ENCODE measurements at places on chromosomes 4 and X.

DNA sequence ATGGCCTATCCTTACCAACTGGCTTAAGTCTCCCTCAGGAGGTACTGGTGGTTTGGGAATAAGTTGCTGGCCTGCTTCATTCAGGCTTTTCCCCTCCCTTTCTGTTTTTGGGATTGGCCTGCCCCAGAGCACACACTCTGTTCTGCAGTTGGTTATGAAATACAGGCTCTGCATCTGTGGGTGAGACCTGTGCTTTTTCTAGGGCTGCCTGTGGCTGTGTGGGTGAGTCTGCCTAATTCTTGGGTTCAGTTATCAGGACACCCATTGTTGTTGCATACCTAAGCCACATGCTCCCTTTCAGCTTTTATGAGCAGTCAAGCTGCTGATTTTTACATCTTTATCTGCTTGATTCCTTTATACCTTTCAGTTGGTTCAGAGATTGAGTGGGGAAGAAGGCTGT, 19.0 kb upstream of the CWH43 start:
- DNase-seq = no peak

- DNase-seq = no peak
Observed at GRCh38 chr4:48979914-48980579, 6.0 kb upstream of the CWH43 start.

DNA sequence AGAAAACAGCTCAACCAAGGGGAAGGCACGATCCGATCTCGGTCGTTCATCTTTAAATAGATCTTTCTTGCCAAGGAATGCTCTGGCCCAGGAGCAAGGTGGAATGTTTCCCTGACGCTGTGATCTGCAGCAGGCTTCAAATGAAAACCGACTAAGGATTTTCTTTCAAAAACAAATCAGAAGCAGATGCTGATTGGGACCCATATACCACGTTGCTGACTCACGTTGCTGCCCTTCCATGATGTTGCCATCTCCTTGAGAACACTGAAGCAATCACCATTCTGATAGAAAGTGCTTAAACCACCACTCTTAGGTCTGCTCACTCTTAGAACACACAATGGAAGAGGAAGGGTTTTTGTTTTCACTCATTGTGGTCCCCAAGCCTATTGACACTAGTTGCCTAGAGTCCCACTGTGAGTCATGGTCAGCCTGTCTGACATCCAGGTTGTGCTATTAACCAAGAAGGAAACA, 26.1 kb downstream of the LAMTOR3 start:
- DNase-seq = no peak

- no peak for DNase-seq
Observed at GRCh38 chr4:79330720-79331119, 4.9 kb upstream of the NAA11 start.

- no peak for DNase-seq
Observed at GRCh38 chr4:3349116-3349515, 56.3 kb downstream of the RGS12 start.

DNA sequence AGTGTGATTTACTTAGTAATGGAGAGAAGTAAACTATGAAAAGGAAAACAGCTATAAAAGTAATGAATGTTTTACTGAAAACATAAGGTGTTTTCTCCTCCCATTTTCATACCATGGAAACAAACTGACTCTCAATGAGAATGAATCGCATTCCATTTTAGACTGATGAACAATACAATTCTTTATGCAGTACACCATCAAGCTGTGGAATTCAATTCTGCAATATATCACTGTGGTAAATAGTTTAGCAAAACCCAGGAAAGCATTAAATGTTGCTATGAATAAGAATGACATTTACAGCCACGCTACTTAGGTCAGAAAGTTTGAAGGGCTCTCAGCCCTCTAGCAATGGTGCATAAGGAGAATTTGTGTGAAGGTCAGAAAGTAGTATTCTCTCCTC, 7.4 kb downstream of the DCAF8L2 start:
- DNase-seq = no peak

DNA sequence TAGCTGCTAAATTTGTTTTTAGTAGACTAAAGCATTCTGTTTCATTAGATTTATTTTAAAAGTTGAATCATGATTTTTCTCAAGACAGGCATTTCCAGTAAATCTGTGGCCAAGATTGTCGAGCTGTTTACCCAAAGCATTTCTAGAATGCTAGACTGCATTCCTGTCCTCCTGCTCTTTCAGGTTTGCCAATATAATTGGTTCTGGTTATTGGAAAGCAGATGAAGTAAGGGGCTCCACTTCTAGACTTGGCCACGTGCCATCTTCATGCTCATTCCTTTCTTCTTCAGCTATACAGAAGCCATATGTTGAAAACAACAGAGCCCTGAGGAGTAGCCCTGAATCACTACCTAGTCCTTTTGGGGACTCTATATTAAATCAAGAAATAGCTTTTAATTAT, 62.5 kb downstream of the PGRMC2 start:
- DNase-seq = peak; percentile 89

GRCh38 chrX:105697984-105698781, 124.2 kb upstream of the NRK start:
- no peak for DNase-seq

GRCh38 chr4:35939751-35940150, 304.6 kb downstream of the ARAP2 start:
- no peak for DNase-seq

- DNase-seq = no peak
Observed at GRCh38 chr4:32025851-32026459, 1305.8 kb downstream of the PCDH7 start.

DNA sequence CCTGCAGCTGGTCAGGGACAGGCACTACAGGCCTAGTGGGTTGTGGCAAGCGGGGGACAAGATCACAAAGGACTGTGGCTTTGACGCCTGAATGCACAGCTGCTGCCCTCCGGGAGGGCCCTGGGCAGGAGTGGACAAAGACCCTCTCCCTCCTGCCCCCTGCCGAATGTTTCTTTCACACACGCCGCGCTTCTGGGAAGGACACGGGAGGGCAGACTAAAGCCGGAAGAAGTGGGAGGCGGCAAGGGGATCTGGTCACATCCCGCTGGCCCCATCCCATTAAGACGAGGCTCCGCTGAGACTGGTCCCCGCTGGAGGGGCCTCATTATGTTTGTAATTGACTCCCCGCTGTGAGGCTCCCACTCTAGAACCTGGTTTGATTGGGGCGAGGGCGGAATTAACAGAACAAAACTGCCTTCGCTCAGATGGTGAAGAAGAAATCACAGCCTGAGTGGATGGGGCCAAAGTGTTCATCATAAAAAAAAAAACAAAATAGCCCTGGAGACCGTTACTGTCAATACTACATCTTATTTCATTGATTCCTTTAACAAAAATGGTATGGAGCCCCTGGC, 37.8 kb upstream of the PSAPL1 start:
- DNase-seq = no peak

- no peak for DNase-seq
Observed at GRCh38 chrX:103716962-103717361, 6.3 kb downstream of the TMEM31 start.

DNA sequence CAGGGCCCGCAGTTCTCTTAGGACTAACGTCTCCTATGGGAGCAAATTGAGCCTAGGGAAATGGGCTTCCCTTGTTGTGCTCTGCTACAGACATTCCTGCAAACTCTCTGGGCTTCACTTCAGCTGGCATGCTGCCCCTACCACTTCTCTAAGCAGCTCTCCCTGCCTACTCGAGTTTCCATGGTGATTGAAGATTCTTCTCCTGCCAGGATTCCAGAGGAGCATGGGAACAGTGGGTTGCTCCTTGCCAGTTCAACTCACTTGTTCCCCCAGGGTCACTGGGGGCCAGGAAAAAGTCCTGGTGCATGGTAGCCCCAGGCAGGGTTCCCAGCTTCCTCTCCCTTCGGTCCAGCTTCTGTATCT, 21.1 kb upstream of the WDR17 start:
- DNase-seq = no peak

- DNase-seq = no peak
Observed at GRCh38 chr4:147096667-147097604, 151.3 kb upstream of the TTC29 start.

DNA sequence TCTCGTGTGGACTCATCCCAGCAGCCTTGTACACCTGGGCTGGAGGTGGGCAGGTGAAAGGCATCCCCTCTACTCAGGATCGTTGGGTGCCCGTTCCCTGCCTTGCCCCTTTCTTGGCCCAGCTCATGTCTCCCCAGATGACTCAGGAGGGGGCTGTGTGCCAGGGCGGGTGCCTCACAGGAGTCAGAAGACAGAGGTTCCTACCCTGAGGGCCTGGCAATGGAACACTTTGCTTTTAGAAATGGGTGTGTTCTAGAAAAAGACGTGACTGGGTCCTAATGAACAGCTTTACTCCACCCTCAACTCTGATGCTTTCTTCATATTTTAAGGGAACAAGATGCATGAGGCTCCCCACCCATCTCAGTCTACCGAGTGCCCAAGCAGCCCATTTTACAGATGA, 22.5 kb upstream of the TRIM2 start:
- no peak for DNase-seq

- no peak for DNase-seq
Observed at GRCh38 chr4:33116871-33117270, 2396.7 kb downstream of the PCDH7 start.

DNA sequence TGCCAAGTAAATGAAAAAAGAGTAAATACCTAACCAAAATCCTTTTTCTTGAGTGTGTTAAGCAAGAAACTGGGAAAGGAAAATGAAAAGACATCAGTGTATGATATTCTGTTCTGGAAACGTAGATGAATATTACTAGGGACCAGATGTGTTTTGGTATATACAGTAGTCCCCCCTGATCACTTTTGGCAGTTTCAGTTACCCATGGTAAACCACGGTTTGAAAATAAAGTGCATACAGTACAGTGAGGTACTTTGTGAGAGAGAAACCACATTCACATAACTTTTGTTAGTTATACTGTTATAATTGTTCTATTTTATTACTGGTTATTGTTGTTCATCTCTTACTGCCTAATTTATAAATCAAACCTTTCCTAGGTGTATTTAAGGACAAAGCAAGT, 250.9 kb downstream of the TENM3 start:
- DNase-seq = no peak
